8988T (cell line): ENCODE measurements at places on chromosomes 2 and 18.

GRCh38 chr2:111178730-111179405 is 58.2 kb downstream of the BCL2L11 start:
- no peak for DNase-seq

DNA sequence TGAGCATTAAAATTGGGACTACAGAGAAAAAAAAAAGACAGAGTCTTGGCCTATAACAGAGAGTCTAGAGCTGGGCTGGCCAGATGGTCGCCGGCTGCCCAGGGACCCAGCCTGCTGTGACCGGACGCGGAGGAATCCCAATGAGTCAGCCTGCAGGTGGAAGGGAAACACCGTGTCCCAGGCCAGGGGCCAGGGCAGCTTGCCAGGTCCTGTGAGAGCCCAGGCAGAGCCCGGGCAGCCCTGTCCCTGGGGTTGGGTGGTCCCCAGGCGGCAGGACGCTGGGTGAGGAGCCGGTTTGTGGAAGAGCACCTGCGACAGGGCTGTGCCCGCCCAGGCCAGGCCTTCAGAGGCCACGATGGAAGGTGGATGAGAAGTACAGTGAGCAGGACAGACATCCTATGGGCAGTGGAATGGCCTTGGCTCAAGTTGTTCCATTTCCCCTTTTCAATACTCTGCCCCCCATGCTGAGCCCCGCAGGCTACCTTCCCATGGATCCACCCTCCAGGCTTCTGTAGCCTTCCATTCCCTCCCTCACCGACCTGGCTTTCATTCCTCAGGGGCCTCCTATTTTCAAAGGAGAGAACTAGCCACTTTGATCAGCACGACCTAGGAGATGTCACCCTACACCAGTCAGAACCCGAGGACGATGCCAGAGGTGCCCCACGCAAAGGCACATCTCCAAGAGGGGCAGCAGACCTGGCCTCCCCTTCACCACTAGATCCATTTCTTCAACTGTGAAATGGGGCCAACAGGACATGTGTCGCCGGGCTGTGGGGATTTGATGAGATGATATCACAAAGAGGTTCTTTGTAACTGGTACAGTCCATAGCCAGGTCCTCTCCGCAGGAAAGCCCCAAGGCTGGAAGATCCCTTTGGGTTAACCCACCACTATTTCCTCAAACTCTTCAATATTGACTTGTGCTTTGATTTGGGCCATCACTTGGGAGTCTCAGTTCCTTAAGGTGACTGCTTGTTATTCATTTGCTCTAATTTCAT is 87.5 kb downstream of the POLR1A start:
- DNase-seq, result peak; percentile 55

- no peak for DNase-seq
Observed at GRCh38 chr2:9443526-9443925, 20.1 kb downstream of the CPSF3 start.

GRCh38 chr18:79657342-79657996 is 22.1 kb upstream of the CTDP1 start:
- no peak for DNase-seq

DNA sequence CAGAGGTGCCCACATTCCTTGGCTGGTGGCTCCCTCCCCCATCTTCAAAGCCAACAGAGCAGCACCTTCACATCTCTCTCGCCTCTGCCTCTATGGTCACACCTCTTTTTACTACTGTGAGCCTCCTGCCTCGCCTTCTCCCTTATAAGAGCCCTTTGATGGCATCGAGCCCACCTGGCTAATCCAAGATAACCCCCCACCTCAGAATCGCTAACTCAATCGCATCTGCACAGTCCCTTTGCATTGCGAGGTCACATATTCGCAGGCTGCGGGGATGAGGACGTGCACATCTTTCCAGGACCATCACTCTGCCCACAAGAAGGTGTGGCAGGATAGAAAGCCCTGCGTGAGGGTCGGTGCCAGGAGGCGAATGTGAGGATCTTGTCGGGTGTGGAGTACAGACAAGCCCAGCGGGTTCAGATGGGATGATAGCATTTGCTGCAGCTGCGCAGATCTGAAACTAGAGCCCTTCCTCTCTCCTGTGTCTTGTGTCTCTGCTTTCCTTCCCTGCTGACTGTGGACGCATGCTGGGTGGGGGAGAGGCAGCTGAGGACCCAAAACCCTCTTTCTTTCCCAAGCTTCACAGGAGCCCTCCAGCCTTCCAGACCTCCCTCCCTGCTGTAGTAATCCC is 148.3 kb upstream of the HDAC4 start:
- no peak for DNase-seq

DNA sequence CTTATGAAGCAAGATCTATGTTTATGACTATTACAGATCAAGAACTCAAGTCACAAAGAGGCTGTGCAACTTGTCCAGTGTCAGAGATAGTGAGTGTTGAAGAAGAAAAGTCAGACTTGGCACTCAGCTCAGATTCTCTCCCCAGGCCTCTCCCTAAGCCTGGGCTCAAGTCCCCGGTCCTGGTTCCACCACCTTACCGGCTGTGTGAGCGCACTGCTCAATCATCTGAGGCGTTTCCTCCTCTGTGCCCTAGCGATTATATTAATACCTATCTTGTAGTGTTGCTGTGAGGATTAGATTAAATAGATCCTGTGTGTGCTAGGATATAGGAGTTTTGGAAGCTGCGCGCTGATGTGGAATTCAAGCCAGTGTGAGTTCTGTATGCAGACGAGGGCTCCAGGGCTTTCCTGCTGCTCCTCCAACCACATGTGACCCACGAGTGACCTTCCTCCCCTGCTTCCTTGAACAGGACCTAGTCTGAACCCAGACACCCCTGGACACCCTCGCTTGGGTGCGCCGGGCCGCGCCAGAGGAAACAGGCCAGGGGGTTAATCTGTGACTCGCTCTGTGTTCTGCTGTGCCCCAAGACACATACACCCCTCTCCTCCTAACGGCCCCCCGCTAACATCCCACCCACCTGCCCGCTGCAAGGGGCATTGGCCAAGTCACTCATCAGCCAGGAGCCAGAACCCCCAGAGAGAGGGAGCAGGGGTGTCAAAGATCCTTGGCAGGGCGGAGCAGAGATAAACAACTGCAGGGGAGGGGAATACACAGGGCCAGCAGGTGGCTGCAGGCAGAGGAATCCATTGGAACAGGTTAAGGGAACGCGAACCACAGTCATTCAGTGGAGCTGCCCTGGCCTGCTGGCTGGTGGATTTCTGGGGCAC is 38.3 kb downstream of the TNS1 start:
- DNase-seq, result no peak

- no peak for DNase-seq
Observed at GRCh38 chr2:58928973-58929372, 687.8 kb upstream of the FANCL start.

- no peak for DNase-seq
Observed at GRCh38 chr2:127411653-127412369, 6.4 kb upstream of the PROC start.

- DNase-seq, result no peak
Observed at GRCh38 chr2:42566025-42566424, 2.4 kb upstream of the MTA3 start.

GRCh38 chr18:45136381-45137086 is 455.8 kb downstream of the SETBP1 start:
- DNase-seq, result no peak

DNA sequence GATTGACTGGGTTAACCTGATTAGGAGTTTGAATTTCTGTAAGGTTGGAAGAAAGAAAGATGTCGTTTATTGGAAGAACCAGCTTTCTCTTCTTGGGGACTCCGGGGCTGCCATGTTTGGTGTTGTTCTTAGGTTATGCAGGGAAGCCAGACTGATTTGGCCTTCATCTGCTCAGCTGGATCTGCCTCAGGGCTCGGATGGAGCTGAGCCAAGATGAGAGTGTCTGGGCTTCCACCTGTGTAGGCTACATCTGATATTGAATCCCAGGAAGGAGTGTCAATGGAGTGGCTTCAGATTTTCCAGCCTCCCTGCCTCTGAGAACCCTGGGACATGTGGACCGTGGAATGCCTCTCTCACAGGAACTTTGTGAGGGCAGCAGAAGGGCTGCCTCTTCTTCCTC is 126.1 kb downstream of the WDSUB1 start:
- DNase-seq, result no peak

- DNase-seq, result no peak
Observed at GRCh38 chr2:11073776-11074175, 81.5 kb upstream of the SLC66A3 start.

DNA sequence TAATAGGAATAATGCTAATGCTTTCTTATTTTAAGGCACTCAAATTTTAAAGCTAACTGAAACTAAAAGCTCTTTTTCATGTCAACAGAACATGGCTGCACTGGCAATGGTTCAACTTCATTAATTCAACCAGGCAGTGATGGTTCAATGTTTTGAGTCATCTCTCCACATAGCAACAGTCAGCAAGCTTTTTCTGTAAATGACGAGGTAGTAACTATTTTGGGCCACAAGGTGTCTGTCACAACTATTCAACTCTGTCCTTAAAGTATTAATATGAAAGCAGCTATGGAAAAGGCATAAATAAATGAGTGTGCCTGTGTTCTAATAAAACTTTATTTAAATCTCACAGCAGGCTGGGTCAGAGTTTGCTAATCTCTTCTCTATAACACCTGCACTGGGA is 1425.6 kb upstream of the PIK3C3 start:
- no peak for DNase-seq

GRCh38 chr2:39141334-39142271 is 20.8 kb upstream of the SOS1 start:
- DNase-seq, result no peak

DNA sequence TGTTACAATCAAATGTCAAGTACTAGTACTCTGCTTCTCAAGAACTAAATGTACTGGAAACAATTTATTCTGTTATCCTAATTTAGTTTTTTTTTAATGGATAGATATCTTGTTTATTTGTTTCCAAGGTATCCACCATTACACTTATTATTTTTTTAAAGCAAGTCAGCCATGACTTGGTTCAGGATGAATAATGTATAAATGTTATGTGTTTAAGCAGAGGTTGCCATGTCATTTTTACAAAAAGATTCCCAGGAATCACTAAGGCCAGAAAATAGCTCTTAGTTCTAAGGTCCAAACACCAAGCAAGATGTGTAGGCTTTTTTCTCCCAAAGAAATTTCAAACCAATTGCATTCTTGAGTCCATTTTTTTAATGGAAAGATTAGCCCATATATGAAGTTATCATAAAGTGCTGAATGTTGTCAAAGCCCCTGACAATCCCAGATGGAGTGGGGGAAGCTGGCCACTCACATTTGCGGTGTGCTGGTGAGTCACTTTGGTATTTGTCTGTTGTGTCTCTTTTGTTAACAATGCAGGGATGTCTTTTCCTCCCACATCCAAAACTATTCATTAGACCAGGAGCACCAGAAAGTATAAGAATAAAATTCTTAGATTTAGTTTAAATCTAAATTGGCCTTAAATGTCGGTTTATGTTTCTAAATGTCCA is 158.9 kb downstream of the COL6A3 start:
- no peak for DNase-seq

- DNase-seq, result no peak
Observed at GRCh38 chr2:25700221-25700660, 26.9 kb upstream of the DTNB start.

GRCh38 chr2:151176661-151177060 is 85.0 kb downstream of the RBM43 start:
- DNase-seq, result no peak

- no peak for DNase-seq
Observed at GRCh38 chr18:32553640-32554365, 83.1 kb upstream of the GAREM1 start.

GRCh38 chr2:38925982-38926381 is 36.3 kb downstream of the ARHGEF33 start:
- DNase-seq, result no peak

- DNase-seq, result no peak
Observed at GRCh38 chr2:56587456-56587855, 403.7 kb downstream of the CCDC85A start.

DNA sequence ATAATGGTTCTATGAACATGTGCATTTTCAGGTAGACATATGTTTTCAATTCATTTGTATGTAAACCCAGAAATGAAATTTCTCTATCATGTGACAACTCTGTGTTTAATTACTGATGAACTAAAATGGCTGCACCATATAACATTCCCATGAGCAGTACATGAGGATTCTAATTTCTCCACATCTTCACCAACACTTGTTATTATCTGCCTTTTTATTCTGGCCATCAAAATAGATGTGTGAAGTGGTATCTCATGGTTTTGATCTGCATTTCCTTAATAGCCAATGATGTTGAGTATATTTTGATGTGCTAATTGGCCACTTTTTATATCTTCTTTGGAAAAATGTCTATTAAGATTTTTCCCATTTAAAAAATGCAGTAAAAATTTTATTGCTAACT is 205.1 kb upstream of the SMAD7 start:
- DNase-seq, result no peak

DNA sequence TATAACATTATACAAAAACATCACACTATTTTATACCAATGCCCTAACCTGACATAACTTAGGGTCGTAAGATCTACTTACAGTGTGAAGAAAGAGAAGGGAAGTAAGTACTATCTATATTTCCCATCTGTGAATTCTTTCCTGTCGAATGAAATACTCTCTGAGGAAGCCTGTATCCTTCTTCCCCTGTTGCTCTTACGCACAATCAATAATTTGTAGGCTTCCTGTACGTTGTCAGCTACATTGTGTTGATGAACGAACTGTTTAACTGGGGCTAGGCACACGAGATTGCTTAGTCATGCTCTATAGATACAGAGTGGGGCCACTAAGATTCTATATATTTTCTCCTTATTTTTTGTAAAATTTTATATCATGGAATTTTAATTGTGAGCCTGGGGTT is 1125.0 kb upstream of the CELF4 start:
- no peak for DNase-seq

DNA sequence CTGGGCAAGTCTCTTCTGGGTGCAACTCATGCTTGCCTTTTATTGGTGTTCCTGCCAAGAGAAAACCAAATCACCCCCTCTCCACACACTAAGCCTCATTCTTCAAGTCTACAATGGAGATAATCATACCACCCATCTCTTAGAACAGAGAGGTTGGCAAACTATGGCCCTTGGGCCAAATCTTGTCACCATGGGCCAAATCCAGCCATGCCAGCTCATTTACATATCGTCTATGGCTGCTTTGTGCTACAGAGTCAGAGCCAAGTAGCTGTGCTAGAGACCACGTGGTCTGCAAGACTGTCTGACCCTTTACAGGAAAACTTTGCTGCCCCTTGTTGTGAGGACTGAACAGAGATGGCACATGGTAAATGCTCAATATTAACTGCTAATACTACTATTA is 270.3 kb upstream of the PARD3B start:
- DNase-seq, result no peak
